Activated gamma-delta T cell treated with Interleukin-2 at 50 U/mL for 16 hours (primary cell): ENCODE measurements at places on chromosomes 12 and 14.

GRCh38 chr12:16863742-16864141 is 257.8 kb upstream of the LMO3 start:
- DNase-seq, result no peak

DNA sequence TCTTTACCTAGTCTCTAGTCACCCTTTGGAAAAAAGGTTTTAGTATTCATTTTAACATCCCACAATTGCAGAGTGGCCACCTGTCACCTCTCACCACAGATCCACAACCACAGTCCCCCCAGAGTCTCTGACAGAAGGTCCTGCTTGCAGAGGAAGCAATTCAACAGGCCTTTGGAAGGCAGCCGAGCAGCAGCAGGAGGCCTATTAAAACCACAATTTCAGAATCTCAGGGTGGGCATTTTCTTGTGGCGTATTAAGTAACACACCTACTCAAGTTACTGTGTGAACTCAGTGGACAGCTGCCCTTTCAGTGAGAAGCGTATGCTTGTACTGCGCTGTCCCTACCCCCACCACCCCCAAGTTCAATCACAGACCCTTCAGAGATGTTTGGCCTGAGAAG is 234.0 kb upstream of the HMGA2 start:
- DNase-seq, result no peak

DNA sequence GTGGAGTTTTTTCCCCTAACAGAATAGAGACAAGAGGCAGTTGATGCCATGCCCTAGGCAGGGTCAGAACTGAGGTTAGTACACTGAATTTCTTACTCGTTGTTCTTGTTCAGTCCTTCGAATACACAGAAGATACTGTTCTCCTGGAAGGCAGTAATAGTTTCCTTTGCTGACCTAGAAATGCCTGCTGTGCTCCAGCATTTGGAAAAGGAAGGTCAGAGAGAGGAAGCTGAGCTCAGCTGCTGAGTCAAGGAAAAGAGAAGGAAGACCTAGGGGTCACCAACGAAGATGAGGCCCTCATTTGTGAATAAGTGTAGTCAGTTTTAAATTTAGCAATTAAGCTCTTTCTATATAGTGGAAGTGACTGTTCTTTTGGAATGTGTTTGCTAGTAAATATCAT is 100.1 kb downstream of the CRADD start:
- DNase-seq, result no peak

DNA sequence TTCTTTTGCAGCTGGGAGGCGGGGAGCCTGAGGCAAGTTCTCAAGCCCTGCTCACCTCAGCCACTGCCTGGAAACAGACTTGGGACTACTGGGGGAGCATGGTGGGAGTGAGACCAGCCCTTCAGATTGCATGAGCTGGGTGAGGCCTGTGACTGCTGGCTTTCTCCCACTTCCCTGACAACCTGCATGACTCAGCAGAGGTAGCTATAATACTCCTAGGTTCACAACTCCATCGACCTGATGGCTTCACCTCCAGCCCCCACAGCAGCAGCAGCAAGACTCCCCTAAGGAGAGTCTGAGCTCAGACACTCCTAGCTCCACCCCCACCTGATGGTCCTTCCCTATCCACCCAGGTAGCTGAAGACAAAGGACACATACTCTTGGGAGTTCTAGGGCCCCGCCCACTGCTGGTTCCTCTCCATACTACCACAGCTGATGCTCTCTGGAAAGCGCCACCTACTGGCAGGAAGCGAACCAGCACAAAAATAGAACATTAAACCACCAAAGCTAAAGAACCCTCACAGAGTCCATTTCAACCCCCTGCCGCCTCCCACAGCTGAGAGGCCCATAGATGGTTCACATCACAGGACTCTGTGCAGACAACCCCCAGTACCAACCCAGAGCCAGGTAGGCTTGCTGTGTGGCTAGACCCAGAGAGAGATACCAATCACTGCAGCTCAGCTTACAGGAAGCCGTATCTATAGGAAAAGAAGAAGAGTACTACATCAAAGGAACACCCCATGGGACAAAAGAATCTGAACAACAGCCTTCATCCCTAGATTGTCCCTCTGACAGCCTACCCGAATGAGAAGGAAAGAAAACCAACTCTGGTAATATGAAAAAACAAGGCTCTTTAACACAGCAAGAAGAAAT is 68.7 kb downstream of the RPAP3 start:
- peak; percentile 14 for DNase-seq

DNA sequence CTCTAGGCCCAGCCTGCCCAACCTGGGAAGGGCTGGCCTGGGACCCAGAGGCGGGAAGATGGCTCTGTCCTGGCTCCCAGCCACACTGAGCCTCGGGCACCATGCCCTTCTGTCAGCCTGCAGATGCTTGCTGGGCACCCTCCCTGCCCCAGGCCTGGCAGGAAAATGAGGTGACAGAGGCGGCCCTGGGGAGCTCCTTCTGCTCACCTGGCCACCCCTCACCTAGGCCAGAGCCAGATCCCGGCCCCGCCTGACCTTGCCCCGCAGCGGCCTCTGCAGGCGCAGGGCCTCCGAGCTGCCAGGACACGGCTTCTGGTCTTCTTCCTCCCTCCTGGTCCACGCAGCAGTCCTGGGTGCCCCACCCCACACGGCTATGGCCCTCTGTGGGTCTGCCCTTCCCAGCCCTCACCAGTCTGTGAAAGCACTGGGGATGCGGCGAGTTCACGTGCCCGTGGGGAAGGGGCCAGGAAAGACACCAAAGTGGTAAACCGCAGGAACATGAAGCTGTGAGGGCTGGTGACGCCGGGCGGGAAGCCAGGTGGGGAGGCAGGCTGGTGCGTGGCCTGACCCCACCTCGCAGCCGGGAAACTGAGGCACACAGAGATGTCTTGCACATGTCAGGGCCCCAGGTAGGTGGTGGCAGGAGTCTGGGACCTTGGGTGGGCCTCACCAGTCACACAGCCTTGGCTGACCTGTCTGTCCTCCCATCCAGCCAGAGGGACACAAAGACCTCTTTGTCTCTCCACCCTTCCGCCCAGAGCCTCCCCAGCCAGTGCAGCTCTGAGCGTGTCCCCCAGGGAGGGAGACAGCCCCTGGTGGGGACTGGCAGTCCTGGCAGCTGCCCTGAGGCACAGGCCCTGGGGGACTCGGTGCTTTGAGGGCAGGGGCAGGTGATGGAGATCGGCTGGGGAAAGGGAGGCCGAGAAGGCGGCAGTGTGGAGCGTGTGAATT is 12.8 kb downstream of the BAG5 start:
- no peak for DNase-seq

DNA sequence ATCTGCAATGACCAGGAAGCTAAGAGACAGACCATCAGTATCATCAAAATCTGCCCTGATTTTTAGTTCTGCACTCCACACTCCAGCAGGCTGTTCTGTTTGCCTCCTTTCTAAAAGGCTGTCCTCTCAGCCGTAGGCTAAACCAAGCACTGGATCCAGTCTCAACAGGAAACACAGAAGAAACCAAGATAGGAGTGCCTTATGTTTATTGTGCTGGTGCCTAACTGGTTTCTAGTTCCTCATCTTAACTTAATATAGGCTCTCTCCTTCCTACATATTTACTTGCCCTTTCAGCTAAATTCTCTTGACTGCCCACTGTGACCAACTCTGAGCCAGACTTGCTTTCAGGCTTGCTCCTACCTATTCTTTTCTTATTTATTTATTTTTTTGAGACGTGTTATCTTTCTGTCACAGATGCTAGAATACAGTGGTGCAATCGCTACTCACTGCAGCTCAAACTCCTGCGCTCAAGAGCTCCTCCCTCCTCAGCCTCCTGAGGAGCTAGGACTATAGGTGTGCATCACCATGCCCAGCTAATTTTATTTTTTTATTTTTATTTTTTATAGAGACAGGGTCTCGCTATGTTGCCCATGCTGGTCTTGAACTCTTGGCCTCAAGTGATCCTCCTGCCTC is 30.8 kb downstream of the GALNT4 start:
- no peak for DNase-seq

DNA sequence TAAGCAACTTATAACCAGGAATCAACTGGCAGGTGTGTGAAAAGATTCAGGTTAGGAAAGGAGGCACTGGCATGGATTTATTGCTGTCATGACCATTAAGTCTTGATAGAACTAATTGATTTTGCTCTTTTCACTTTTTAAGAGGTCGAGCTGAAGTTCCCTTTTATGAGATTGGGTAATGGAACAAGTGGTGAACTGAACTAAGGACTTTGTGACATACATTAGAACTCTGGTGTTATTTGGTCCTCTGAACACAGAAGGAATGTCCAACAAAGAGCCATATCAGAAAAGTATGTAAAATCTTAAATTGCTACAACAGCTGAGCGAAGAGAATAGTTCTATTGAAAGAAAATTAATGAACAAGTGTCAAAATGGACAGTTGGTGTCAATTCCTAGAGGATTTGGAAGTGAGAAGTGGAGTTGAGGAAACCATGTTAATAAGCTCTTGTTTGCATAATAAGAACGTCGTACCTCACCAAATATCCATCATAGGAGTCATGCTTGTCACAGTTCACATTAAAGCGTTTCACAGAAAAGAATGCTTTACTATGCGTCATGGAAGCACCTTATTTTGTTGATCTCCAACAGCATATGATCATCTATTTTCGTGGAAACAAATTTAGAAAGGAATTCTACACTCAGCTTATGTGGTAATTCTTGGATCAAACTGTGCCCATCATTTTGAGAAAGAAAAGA is 8.4 kb upstream of the MYF6 start:
- DNase-seq, result no peak

DNA sequence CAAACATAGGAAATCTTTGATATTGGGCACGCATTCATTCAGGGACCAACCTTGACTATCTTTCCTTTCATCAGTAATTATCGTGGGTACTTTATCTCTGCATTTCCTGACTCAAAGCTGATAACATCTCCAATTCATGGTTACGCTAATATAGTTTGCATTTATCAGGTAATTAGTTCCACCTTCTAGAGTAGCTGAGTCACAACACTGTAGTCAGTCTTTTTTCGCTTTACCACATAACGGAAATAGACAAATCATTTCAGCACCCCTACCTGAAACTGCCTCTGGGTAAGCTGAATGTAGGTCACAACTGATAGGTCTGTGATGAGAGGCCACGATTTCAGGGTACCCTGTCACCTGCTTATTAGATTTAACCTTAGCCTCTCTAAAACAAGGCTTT is 36.7 kb upstream of the IL22 start:
- DNase-seq, result peak; percentile 4

DNA sequence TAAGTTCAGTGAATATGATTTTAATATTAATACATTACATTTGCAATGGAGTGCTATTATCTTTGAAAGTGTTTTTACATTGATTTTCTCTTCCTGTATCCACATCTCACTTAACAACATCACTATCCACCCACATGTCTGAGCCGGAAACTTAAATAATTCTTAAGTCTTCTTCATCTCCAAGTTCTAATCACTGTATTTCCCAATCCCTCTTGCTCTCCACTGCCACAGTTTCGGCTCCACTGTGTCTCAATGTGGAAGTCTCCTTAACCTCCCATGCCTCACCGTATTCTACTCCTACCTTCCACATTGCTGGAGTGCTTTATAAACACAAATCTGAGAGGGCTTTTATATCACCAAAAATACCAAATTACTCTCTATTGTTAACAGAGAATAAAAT is 25.3 kb downstream of the RTN1 start:
- DNase-seq, result no peak

- no peak for DNase-seq
Measured at GRCh38 chr12:121025442-121026226, 9.3 kb upstream of the C12orf43 start.

DNA sequence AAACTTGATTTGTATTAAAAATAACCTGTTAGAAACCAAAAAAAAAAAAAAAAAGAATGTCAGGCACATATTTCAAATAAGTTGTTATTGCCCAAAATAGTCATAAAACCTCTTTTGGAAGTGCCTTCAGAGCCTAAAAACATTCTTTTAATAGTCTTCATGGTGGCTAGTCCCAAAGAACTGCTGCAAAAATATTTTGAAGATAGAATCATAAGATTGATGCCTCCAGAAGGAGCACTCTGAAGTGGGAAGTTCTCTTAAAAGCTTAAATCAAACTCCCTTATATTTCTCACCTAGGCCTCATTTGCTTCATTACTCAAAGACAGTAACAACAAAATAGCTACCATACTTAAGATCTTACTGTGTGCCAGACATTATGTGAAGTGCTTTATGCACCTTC is 27.2 kb upstream of the NT5DC3 start:
- no peak for DNase-seq

- no peak for DNase-seq
Measured at GRCh38 chr12:91542067-91542466, 359.4 kb upstream of the DCN start.

DNA sequence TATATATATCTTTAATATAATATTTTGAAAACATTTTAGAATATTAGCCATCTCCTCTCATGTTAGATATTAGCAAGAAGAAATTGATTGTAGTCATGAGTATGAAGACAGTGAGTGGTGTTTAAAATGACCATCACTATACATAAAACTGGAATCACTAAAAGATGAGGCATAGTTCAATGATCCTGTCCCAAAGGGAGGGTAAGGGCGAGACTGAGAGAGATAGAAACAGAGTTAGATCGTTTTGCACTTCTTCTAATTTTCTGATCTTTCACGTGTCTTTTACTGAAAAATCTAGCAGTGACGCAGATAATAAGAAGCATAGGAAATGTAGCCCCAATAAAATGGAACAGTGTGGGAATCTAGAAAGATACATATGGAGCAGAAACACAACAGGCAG is 627.4 kb downstream of the SLC16A7 start:
- no peak for DNase-seq

- no peak for DNase-seq
Measured at GRCh38 chr12:19801941-19802340, 362.6 kb downstream of the AEBP2 start.

- DNase-seq, result no peak
Measured at GRCh38 chr14:78637489-78637888, 467.3 kb downstream of the NRXN3 start.

GRCh38 chr12:72631926-72632685 is 359.9 kb downstream of the TRHDE start:
- no peak for DNase-seq

GRCh38 chr12:122318607-122319605 is 52.6 kb upstream of the VPS33A start:
- DNase-seq, result no peak

DNA sequence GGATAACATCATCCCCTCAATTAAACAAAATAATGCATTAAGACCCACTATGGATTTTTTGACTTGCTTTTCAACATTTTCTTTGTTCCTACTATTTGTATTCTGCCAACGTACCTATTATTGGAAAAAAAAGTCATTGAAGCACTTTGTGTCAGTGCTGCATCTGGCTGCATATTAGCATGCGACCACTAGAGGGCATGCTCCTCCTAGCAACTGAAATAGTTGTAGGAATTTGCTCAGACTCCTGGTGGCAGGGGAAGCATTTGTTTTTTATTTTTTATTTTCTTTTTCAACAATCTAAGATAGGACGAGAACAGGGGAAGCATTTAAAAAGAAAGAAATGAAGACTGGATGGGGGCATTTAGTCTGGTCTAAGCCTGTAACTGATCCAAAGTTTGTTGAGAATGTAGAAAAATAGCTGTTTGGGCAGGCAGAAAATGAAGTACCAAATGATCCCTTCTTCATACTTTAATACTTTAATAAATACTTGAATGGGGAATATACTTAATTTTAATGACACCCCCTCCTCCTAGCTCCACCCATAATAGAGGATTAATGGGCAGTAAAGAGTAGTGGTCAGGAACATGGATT is 14.5 kb upstream of the CLEC4A start:
- DNase-seq, result peak; percentile 80

- DNase-seq, result no peak
Measured at GRCh38 chr14:104293231-104293841, 154.9 kb downstream of the KIF26A start.
